ENCODE measurements at places on chromosomes 5 and 9.

DNA sequence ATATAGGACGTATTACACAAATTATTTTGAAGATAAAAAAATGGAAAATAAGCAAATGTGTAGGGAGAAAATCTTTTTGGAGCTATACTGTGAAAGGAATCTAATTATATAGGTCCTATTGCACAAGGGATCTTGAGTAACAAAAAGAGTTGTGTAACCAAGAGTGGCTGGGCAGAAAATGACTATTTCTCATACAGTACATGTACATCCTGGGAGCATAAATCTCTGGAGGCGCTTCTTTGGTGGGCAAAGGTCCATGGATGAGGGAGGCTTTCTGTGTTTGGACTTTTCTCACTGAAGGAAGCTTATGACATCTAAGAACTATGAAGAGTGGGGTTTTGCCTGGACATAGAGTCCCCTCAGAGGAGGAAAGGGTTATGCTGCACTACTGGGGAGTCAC, 29.8 kb downstream of the ANKS6 start:
- no peak for DNase-seq

DNA sequence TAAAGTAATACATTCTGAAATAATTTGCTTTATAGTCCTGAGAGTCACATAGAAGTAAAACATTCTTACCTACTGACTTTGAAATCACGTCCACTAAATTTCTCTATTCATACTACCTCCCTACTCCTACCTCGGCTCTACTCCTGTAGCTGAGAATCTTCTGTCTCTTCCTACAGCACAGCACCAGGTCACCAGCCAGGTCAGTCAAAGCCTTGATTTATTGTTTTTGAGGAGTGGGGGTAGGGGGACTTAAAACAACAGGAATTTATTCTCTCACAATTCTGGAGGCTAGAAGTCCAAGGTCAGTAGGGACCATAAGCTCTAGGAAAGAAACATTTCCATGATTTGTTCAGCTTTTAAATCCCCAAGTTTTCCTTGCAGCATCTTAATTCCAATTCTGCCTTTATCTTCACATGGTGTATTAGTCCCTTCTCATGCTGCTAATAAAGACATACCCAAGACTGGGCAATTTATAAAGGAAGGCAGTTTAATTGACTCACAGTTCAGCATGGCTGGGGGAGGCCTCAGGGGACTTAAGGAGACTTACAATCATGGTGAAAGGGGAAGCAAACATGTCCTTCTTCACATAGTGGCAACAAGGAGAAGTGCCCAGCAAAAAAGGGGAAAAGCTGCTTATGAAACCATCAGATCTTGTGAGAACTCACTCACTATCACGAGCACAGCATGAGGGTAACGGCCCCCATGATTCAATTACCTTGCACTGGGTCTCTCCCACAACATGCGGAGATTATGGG, 49.6 kb upstream of the CCNG1 start:
- DNase-seq, result no peak

- no peak for DNase-seq
These were observed 143.5 kb upstream of the ALDH1B1 start for GRCh38 chr9:38249049-38249448.

- DNase-seq, result no peak
These were observed 25.9 kb downstream of the KCTD16 start for GRCh38 chr5:144196612-144197011.

DNA sequence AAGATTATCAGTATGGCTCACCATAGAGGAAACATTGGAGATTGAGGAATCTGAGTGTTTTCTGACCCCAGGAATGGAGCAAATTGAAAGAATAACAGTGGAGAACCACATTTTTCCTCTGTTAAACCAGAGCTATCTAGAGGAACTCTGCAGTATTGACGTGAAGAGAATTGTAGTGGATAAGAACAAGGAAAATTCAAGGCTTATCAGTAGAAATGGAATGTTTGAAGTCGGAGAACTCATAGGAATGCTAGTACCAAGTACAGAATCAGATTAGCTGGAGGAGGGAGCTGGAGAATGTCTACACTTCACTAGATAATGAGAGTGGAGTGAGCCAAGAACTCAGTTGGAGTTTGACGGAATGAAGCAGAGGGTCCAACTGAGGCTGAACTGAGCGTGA, 50.3 kb downstream of the SNCAIP start:
- DNase-seq, result no peak

- DNase-seq, result no peak
These were observed 27.2 kb upstream of the RXRA start for GRCh38 chr9:134299068-134299467.

- no peak for DNase-seq
These were observed 1.1 kb downstream of the NFIB start for GRCh38 chr9:14312719-14313377.

DNA sequence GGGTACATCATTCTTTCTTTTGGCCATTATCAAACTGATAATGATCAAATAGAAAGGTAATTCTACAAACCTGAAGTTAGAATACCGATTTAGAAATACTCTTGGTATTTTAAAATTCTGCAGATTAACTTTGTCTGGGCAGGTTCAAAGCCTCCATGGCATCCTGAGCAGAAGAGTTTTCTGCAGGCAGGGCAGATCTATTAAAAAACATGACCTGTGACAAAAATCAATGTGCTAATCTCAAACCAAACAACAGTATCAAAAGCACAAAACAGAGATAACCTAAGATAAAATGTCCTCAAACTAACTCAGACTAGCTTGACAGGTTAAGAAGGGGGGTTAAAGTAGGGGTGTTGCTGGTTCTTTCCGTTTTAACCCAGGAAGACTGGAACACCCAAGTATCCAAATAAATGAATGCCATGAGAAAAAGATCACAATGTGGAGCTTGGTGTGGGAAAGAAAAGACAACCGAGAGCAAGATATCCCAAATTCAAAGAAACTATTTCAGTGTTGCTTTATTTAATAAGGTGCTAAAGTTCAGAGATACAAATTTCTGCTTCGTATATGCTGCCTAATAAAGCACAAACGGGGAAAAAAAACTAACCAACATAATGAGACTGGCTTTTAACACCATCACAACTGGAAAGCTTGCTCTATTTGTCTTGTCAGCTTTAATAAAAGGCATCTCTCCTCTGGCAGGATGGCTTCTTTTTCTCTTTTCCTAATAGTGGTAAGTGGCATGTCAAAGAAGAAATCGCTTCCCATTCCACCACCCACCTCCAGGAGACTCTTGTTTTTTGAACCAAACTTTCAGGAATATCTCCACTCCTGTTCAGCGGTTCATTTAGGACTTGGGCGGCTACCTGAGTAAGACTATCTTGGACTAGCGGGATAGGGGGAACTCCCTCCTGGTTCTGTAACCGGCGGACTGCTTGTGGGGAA, 2.3 kb downstream of the EFNA5 start:
- DNase-seq, result no peak

Measured in left lung (tissue), 14 donors.